ENCODE measurements at places on chromosomes 6 and 20. TPM values are rescaled to one million over a fixed set of nuclear protein-coding genes. Genes with fewer than 3 reads are reported as not detected.
A peak's percentile ranks its signal among the peaks of the same experiment; 100 is the strongest.

- H3K27ac ChIP-seq: no peak overlapping the region
- no peak for DNase-seq
- no peaks in the 10 kb centered on the region for H3K36me3 ChIP-seq
- no peaks in the 10 kb centered on the region for H3K4me1 ChIP-seq
- no peak overlapping the region for H3K4me3 ChIP-seq
- H3K27me3 ChIP-seq: no peaks in the 10 kb centered on the region
Measured at GRCh38 chr6:139713424-139713823, 339.0 kb upstream of the CITED2 start.

DNA sequence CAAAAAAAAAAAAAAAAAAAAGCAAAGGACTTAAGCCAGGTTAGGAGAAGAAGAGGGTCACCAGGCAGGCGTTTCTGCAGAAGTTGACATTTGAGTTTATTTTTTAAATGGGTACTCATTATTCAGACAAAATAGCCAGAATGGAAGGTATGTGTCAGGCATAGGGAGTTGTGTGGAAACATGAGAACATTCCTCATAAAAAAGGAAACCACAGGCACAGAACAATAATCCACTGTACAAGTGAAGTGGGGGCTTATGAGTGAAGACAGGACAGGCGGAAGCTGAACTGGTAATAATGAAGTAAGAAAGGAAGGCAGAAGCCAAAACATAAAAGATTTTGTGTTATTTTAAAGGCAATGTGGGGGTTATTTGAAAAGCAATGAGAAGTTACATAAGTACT, 104.6 kb downstream of the EPB41L2 start:
- no peaks in the 10 kb centered on the region for H3K4me1 ChIP-seq
- no peak for DNase-seq
- no peak overlapping the region for H3K27ac ChIP-seq
- no peaks in the 10 kb centered on the region for H3K36me3 ChIP-seq

Gene PAK5
- not detected for total RNA-seq

Gene SIGLEC1
- 0.02 TPM for total RNA-seq

- H3K4me3 ChIP-seq: no peak overlapping the region
- DNase-seq: no peak
- peaks cover 50% of the 10 kb centered on the region for H3K4me1 ChIP-seq
- H3K27ac ChIP-seq: peak overlapping the region; percentile 50
- H3K36me3 ChIP-seq: peaks cover 10% of the 10 kb centered on the region
- no peaks in the 10 kb centered on the region for H3K27me3 ChIP-seq
Measured at GRCh38 chr6:137933696-137934095, 66.6 kb downstream of the TNFAIP3 start.
